SJSA1 (cell line): ENCODE measurements at places on chromosomes 2 and 18.

- no peaks in the 10 kb centered on the region for H3K36me3 ChIP-seq
- H3K27me3 ChIP-seq = no peaks in the 10 kb centered on the region
- peaks cover 17% of the 10 kb centered on the region for H3K4me1 ChIP-seq
- H3K27ac ChIP-seq = no peak overlapping the region
Measured at GRCh38 chr2:96523659-96524481, 12.7 kb upstream of the ARID5A start.

DNA sequence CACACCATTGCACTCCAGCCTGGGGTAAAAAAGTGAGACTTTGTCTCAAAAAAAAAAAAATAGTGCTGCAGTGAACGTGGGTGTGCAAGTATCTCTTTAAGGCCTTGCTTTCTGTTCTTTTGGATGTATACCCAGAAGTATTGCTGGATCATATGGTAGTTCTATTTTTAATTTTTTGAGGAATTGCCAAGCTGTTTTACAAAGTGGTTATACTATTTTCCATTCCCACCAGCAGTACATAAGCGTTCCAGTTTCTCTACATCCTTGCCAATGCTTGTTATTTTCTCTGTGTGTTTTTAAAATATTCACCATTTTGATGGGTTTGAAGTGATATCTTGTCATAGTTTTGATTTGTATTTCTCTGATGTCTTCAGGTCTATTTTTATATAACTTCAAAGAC is 13.1 kb downstream of the ARMC9 start:
- no peak for DNase-seq
- no peaks in the 10 kb centered on the region; the same call in 1 of the 2 replicates for H3K4me1 ChIP-seq
- H3K27me3 ChIP-seq = no peaks in the 10 kb centered on the region

DNA sequence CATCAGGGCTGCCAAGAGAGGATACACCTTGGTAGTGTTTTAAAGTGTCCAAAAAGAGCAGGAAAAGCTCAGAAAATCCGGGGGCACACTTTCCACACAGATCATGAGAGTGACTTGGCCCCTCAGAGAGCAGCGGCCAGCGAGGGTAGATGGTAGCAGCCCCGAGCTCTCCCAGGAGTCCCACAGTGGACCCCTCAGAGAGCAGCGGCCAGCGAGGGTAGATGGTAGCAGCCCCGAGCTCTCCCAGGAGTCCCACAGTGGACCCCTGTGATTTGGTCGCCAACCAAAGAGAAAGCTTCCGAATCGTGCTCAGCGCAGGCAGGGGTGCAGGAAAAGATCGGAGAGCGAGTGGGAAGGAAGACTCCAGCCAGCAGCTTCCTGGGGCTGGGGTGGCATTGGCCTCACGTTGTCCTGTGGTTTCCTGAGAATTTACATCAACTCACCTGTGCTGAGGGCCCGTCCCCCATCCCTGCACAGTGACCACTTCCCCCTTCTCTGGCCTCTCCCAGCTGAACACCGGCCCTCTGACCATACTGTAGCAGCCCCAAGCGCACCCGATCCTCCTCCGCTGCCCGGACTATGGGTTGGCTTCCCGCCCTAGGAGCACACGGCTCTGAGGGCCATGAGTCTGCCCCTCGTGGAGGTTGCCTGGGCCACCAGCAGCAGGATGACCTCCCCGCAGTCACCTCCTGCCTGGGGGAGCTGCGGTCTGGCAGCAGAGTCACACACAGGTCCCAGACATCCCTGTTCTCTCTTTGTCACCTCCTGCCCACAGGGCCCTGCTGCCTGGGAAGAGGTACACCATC is 33.7 kb downstream of the MTERF4 start:
- peaks cover 39% of the 10 kb centered on the region for H3K36me3 ChIP-seq
- no peak for DNase-seq
- no peak overlapping the region for H3K4me3 ChIP-seq
- no peak overlapping the region for H3K27ac ChIP-seq

- H3K4me1 ChIP-seq = peaks cover 73% of the 10 kb centered on the region
- no peaks in the 10 kb centered on the region for H3K27me3 ChIP-seq
- peak; percentile 79 for DNase-seq
- peak overlapping the region; percentile 84 for H3K27ac ChIP-seq
- no peak overlapping the region for H3K4me3 ChIP-seq
Measured at GRCh38 chr2:237181844-237182243, 96.2 kb downstream of the COPS8 start.
